Body of pancreas (tissue), 4 donors: ENCODE measurements at places on chromosomes 16 and 17. TPM values are rescaled to one million over a fixed set of nuclear protein-coding genes. Genes with fewer than 3 reads are reported as not detected.

GRCh38 chr17:39863918-39864746 lies at the start of gene IKZF3:
IKZF3 (minus strand) TSS chr17:39864312; CDS start chr17:39864126, 186 bp downstream.
- peak; percentile 64 for DNase-seq
- H3K27me3 ChIP-seq = no peaks in the 10 kb centered on the region
- H3K27ac ChIP-seq = no peak within 1 kb of the TSS
- no peak within 1 kb of the TSS for H3K4me3 ChIP-seq

GRCh38 chr17:58318627-58319172 lies 9.9 kb downstream of the TSPOAP1 start:
- no peak overlapping the region for H3K4me3 ChIP-seq
- H3K27me3 ChIP-seq = no peaks in the 10 kb centered on the region

GRCh38 chr17:17309356-17309755 lies 6.2 kb downstream of the NT5M start:
- H3K4me3 ChIP-seq = no peak overlapping the region
- no peaks in the 10 kb centered on the region for H3K36me3 ChIP-seq
- H3K27ac ChIP-seq = no peak overlapping the region
- H3K27me3 ChIP-seq = no peaks in the 10 kb centered on the region

DNA sequence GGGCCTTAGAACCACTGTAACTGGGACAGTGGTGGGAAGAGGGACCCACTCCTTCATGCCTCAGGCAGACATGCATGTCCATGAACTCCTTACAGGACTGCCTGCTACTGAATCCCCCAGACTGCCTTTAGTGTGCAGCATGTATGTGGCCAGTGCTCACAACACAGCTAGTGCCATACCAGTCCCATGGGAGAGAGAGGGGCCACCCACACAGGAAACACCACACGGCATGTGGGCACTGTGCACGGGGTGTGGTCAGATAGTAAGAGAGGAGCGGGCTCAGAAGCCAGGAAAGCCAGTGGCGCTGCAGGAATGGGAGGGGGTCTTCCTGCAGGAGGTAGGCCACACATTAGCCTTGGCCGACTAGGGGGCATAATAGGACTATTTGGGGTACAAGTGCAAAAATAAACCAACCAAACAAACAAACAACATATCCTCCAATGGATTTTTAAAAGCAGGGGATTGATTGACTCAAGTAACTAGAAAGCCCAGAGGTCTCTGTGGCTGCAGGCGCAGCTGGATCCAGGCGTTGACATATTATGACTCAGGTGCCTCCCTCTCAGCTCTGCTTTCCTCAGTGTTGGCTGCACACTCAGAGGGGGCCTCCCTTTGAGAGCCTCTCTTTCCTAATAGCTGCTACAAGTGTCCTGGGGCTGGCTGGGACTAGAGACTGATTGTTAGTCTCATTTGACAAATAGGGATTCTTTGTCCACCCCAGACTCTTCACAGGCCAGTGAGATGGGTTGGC lies 104.4 kb downstream of the AMFR start:
- no peak overlapping the region for H3K27ac ChIP-seq
- DNase-seq = no peak
- H3K36me3 ChIP-seq = no peaks in the 10 kb centered on the region
- no peaks in the 10 kb centered on the region for H3K27me3 ChIP-seq

- no peak overlapping the region for H3K4me3 ChIP-seq
- no peaks in the 10 kb centered on the region for H3K27me3 ChIP-seq
- DNase-seq = no peak
- H3K36me3 ChIP-seq = no peaks in the 10 kb centered on the region
Measured at GRCh38 chr17:68705714-68706076, 104.5 kb upstream of the FAM20A start.

GRCh38 chr17:26963163-26963503 lies 330.8 kb upstream of the WSB1 start:
- no peak overlapping the region for H3K27ac ChIP-seq
- no peak for DNase-seq
- H3K4me1 ChIP-seq = no peaks in the 10 kb centered on the region
- H3K36me3 ChIP-seq = no peaks in the 10 kb centered on the region
- H3K4me3 ChIP-seq = no peak overlapping the region
- no peaks in the 10 kb centered on the region for H3K27me3 ChIP-seq

Gene SLFN11
- 16.6 TPM for total RNA-seq

Gene SLC6A2
- not detected for total RNA-seq

Gene SOST
- not detected for total RNA-seq
